Aorta (tissue), 5 donors: ENCODE measurements at places on chromosomes 1 and 21.
A peak's percentile ranks its signal among the peaks of the same experiment; 100 is the strongest.

DNA sequence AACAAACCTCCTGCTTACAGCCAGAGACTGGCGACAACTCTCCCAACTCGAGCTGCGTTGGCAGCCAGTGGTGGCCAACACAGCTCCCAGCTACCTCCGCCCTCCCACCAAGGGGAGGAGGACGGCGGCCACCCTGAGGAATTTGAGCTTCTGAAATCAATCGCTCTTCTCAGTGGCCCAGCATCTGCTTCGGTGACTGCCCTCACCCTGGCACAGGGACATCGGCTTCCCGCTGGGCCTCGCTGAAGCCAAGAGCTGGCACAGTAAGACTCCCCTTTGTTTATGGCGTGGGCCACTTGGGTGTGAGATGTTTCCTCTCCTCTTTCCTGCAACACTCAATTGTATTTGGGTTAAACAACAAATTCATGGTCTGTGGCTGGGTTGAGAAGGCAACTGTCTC, 136.2 kb downstream of the ZBTB18 start:
- DNase-seq: no peak

DNA sequence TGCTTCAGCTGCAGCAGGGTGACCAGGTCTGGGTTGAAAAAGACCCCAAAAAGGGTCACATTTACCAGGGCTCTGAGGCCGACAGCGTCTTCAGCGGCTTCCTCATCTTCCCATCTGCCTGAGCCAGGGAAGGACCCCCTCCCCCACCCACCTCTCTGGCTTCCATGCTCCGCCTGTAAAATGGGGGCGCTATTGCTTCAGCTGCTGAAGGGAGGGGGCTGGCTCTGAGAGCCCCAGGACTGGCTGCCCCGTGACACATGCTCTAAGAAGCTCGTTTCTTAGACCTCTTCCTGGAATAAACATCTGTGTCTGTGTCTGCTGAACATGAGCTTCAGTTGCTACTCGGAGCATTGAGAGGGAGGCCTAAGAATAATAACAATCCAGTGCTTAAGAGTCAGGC, 2.9 kb downstream of the C1QA start:
- peak; percentile 70 for DNase-seq

- DNase-seq: no peak
These were observed 42.3 kb downstream of the TCEANC2 start for GRCh38 chr1:54095546-54096226.

- no peak for DNase-seq
These were observed 68.6 kb downstream of the PIK3CD start for GRCh38 chr1:9719978-9720722.

GRCh38 chr1:116330846-116331245, 42.2 kb upstream of the ATP1A1 start:
- no peak for DNase-seq
